ENCODE measurements at places on chromosomes 12 and 14. TPM values are rescaled to one million over a fixed set of nuclear protein-coding genes. Genes with fewer than 3 reads are reported as not detected.

PTCSC3 gene
- total RNA-seq: not detected

GRCh38 chr12:2101771-2102170 is 49.0 kb downstream of the CACNA1C start:
- peaks cover 1% of the 10 kb centered on the region for H3K4me1 ChIP-seq
- no peak overlapping the region for H3K27ac ChIP-seq
- H3K4me3 ChIP-seq: no peak overlapping the region
- H3K27me3 ChIP-seq: no peaks in the 10 kb centered on the region
- DNase-seq: no peak
- no peaks in the 10 kb centered on the region for H3K36me3 ChIP-seq

- no peaks in the 10 kb centered on the region for H3K4me1 ChIP-seq
- no peaks in the 10 kb centered on the region for H3K36me3 ChIP-seq
- H3K27ac ChIP-seq: no peak overlapping the region
- no peak for DNase-seq
- no peaks in the 10 kb centered on the region for H3K27me3 ChIP-seq
- H3K4me3 ChIP-seq: no peak overlapping the region
Observed at GRCh38 chr12:128753438-128753837, 70.3 kb downstream of the SLC15A4 start.

HSPB8 gene
- total RNA-seq: 12.9 TPM

GRCh38 chr12:119372540-119372939 is 38.0 kb downstream of the CCDC60 start:
- H3K36me3 ChIP-seq: no peaks in the 10 kb centered on the region
- H3K27ac ChIP-seq: no peak overlapping the region
- H3K4me1 ChIP-seq: no peaks in the 10 kb centered on the region
- no peaks in the 10 kb centered on the region for H3K27me3 ChIP-seq
- DNase-seq: no peak

GNB3 gene
- 0.72 TPM for total RNA-seq

DNA sequence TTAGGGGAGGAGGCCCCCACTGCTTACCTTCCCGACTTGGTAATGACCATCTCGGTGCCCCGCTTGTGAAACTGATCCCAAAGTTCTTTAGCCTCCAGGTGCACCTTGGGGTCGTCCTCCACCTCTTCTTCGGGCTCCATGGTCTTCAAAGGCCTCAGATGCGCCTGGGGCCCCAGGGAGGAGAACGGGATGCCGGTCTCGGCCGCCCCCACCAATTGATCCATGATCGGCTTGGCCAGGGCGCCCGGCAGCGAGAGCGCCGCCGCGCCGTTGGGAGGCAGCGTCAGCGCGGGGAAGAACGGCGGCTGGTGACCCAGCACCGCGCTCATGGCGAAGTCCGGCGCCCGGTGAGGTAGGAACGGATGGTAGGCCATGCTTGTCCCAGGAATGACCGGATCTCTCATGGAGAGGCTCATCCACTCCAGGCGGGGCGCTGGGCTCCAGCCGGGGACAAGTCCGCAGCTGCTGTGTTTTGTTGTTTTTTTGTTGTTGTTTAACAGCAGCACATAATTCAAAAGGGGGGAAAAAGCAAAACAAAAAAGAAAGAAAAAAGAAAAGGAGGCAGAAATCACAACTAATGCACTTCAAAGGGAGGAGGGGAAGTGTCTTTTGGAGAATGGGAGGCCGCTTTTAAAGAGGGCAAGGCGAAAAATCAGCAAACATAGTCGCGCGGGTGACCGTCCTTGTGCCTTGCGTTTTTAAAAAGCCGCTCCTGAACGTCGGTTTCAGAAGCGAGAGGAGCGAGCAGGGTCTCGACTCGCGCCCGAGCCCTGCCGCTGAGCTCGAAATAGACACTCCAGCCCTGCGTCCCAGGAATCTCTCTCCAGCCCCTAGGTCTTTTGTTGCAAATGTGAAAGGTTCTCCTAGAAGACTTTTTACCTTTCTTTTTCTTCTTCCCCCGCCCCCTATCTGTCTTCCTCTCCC is 928 bp downstream of the TBX3 start:
- DNase-seq: no peak
- H3K4me3 ChIP-seq: peak overlapping the region; percentile 69
- H3K36me3 ChIP-seq: peaks cover 28% of the 10 kb centered on the region
- H3K27ac ChIP-seq: peak overlapping the region; percentile 92
- H3K27me3 ChIP-seq: no peaks in the 10 kb centered on the region

JAG2 gene
- 0.18 TPM for total RNA-seq

DNA sequence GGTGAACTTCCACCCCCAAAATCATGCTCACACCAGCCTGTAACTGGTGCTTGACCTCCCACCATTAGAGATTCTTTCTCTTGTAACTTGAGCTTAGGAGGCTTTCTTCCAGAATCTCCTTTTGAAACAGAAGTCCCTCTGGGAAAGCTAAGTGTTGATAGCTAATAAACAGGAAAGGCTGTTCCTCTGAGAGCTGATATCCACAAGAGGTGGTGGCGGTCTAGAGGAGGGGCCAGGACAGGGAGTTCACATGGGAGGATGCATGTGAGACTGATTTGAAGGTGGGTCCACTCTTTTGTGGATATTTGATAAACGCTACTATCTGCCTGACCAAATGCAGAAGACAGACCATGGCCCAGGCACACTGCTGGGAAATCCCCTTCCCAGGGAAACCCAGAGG is 10.2 kb upstream of the PRMT8 start:
- H3K27ac ChIP-seq: no peak overlapping the region
- H3K27me3 ChIP-seq: no peaks in the 10 kb centered on the region
- no peaks in the 10 kb centered on the region for H3K4me1 ChIP-seq
- no peaks in the 10 kb centered on the region for H3K36me3 ChIP-seq
- DNase-seq: no peak

EFCAB11 gene
- 2.2 TPM for total RNA-seq

DNA sequence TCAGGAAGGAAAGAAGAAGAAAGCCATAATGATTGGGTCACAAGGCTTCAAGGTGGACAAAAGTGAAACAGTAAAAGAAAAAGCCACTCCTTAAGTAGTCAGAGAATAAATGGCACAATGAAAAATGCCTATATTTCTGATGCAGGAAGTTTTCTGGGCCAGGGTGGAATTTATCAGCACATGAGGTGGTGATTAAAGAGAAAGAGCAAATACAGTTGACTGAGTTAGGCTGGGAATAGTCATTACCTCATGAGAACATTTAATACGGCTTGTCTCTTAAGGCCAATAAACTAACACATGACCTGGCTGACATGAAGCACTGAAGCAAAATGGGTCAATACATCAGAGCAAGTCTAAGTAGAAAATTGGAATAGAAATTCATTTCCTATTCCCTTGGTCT is 499.7 kb downstream of the TMTC2 start:
- no peaks in the 10 kb centered on the region for H3K4me1 ChIP-seq
- no peaks in the 10 kb centered on the region for H3K36me3 ChIP-seq
- H3K4me3 ChIP-seq: no peak overlapping the region
- H3K27me3 ChIP-seq: no peaks in the 10 kb centered on the region

DNA sequence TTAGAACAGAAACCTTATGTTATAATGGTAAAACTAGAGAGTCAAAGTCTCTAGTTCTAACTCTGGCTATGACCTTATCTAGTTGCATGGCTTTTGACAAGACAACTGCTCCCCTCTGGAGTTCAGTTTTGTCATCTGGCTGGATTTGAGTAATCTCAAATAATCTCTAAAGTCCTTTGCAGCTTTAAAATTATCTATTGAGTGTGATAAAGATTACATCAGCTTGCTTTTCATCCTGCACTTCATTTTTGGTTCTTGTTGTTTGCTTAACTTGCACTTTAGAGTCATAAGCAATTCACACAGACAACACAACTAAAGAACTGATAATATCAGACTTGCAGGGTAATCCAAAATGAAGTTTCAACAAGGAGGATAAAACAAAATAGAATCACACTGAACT is 2.3 kb downstream of the AKAP5 start:
- no peak overlapping the region for H3K4me3 ChIP-seq
- H3K36me3 ChIP-seq: no peaks in the 10 kb centered on the region
- DNase-seq: no peak
- H3K27ac ChIP-seq: no peak overlapping the region
- no peaks in the 10 kb centered on the region for H3K4me1 ChIP-seq

CAPZA3 gene
- not detected for total RNA-seq

CEP83 gene
- total RNA-seq: 3.9 TPM

DNA sequence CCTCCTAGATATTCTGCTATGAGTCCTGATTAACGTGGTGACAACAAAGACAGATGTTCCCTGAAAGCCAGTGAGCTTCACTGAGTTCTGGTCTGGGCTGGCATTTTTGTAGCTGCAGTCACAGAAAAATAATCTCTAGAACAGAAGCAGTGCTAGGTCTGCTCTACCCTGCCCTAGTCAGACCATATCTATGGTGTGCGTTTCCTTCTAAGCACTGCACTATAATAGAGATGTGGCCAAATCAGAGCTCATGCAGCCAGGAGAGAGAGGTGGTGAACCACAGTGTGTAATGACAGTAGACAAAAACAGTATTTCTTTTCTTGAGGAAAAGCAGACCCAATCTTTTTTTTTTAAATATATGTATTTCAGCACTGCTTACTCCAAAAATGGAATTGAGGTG is 76.3 kb downstream of the CMAS start:
- DNase-seq: no peak
- H3K4me3 ChIP-seq: no peak overlapping the region
- no peaks in the 10 kb centered on the region for H3K4me1 ChIP-seq
- H3K36me3 ChIP-seq: no peaks in the 10 kb centered on the region
- peaks cover 2% of the 10 kb centered on the region for H3K27me3 ChIP-seq

DNA sequence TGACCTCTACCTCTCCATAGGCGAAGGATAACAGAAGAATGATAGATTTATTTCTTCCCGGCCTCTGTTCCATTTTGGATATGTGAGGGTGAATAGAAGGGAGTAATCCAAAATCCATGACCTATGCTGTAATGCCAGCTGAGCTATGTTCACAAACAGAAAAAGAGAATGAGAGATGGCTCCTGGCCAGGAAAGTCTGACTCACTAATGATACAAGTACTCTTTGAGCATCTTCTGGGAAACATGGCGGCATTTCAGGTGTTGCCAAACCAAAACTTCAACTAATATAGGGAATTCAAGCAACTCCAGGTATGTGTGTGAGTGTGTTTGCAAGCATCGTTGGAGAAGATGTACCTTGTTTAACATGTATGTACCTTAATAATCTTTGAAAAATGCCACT is 55.1 kb downstream of the MED13L start:
- no peaks in the 10 kb centered on the region for H3K27me3 ChIP-seq
- DNase-seq: peak; percentile 94
- no peak overlapping the region for H3K27ac ChIP-seq
- H3K4me3 ChIP-seq: no peak overlapping the region
- no peaks in the 10 kb centered on the region for H3K4me1 ChIP-seq
- peaks cover 3% of the 10 kb centered on the region for H3K36me3 ChIP-seq

GRCh38 chr14:89730687-89731086 is 223.8 kb downstream of the EFCAB11 start:
- H3K27me3 ChIP-seq: no peaks in the 10 kb centered on the region
- H3K27ac ChIP-seq: no peak overlapping the region
- no peaks in the 10 kb centered on the region for H3K36me3 ChIP-seq
- H3K4me3 ChIP-seq: no peak overlapping the region

DNA sequence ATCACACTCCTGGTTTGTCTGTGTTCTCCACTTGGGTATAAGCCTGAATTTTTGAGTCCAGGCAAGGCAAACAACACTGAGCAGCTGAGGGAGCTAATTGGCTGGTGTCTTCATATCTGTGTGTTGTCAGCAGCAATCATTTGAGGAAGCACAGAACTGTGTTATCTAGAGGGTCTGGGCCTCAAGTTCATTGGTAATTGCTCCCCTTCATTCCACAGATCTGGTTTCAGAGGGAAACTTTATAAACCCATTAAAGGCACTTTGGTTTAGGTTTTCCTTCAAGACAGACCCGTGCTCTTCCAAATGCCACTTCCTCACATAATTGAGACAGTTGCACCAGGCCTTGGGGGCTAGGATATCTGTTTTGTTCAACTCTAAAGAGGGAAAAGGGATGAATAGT is 5.6 kb downstream of the DACT1 start:
- H3K4me1 ChIP-seq: no peaks in the 10 kb centered on the region
- no peak overlapping the region for H3K4me3 ChIP-seq
- no peak overlapping the region for H3K27ac ChIP-seq
- no peak for DNase-seq

CD69 gene
- total RNA-seq: not detected

GRCh38 chr12:104371043-104371870 is 67.7 kb downstream of the EID3 start:
- no peaks in the 10 kb centered on the region for H3K27me3 ChIP-seq
- DNase-seq: peak; percentile 57
- peaks cover 8% of the 10 kb centered on the region for H3K4me1 ChIP-seq
- H3K27ac ChIP-seq: no peak overlapping the region

- 0 out of 2 replicates have a peak, but pooled peaks cover 3% of the 10 kb centered on the region for H3K27me3 ChIP-seq
- H3K4me1 ChIP-seq: no peaks in the 10 kb centered on the region
- H3K36me3 ChIP-seq: no peaks in the 10 kb centered on the region
- no peak overlapping the region for H3K27ac ChIP-seq
- no peak overlapping the region for H3K4me3 ChIP-seq
Observed at GRCh38 chr12:32070370-32070769, 36.3 kb upstream of the BICD1 start.
